ENCODE measurements at places on chromosomes 7 and 10.

GRCh38 chr10:118994321-118994720 is 35.2 kb upstream of the NANOS1 start:
- no peak for DNase-seq

- DNase-seq, result no peak
Observed at GRCh38 chr7:129831424-129832058, 121.2 kb downstream of the UBE2H start.

DNA sequence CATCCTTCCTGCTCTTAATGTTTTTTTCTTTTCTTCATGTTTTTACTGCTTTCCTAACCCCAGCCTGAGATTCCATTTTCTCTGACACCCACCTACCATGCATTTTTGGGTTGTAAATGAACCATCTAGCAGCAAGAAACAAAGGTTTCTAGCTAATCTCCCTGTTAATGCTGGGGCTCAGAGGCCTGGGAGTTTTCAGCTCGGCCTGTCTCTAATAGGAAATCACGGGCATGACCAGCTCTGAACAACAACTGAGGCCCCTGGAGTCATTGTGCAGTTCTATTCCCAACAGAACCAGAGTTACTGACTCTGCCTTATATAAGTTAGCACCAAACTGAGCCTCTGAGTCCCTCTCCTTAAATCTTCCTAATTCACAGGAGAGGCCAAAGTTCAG is 134.8 kb downstream of the CFAP58 start:
- DNase-seq, result no peak

- DNase-seq, result no peak
Observed at GRCh38 chr7:34080513-34080912, 175.2 kb downstream of the BMPER start.

GRCh38 chr10:75234683-75235374 is 928 bp downstream of the COMTD1 start:
- DNase-seq, result peak; percentile 90

DNA sequence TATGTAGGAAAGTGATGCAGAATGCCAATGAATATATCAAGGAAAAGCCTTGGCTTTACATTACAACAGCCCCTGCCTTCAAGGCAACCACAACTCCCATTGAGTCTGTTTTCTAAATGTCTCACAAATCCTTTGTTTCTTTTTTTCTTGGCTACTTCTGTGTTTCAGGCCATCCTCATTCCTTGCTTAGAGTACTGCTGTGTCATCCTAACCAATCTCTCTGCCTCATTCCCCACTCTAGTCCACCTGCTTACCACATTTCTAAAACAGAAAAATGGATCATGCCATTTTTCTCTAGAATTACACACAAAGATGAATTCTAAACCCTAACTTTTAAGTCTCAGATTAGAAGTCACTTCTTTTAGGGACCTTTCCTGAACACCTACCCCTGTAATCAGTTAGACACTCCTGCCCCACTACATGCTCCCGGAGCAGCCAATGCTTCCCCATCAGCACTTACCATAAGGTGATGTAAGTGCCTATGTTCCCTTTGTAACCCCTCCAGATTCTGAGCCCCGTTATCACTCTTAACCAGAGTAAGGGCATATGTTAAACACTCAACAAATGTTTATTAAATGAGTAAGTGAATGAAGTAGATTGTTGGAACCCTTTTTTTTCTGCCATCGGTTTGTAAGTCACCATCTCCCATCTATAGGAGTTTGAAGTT is 2.8 kb downstream of the BORCS7 start:
- DNase-seq, result no peak

DNA sequence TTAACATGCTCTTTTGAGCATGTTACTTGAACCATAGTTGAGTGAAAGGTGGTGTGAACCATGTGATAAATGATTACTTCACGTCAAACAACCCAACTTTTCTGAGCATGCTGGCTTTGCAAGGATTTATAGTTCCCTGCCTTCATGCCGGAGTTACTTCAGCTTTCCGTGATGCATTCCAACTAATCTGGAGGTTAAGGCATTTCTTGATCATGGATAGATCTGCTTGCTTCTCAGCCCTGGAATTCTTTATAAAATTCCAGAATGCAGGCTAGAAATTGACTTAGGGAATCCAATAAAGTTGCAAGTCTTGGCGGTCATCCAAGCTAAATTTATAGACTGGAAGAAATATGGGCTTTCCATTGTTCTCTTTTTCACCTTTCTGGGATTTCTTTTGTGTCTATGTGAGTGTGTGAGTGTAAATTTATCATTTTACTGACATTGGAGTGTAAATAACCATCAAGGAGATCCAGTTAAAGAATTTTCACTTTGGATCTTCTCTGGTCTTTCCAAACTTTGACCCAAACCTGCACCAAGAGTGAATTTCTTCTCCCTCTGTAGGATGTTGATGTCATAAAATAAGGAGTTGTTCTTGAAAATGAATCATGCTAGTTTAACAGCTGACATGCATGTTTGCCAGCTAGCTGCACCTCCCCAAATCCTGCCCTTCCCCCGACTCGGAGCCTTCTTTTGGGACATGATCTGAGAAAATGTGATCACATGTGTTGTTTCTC is 289.0 kb downstream of the TWIST1 start:
- DNase-seq, result no peak

- no peak for DNase-seq
Observed at GRCh38 chr10:110822035-110822711, 49.6 kb upstream of the PDCD4 start.

- DNase-seq, result peak; percentile 78
Observed at GRCh38 chr7:30164567-30164966, 29.8 kb downstream of the MTURN start.

DNA sequence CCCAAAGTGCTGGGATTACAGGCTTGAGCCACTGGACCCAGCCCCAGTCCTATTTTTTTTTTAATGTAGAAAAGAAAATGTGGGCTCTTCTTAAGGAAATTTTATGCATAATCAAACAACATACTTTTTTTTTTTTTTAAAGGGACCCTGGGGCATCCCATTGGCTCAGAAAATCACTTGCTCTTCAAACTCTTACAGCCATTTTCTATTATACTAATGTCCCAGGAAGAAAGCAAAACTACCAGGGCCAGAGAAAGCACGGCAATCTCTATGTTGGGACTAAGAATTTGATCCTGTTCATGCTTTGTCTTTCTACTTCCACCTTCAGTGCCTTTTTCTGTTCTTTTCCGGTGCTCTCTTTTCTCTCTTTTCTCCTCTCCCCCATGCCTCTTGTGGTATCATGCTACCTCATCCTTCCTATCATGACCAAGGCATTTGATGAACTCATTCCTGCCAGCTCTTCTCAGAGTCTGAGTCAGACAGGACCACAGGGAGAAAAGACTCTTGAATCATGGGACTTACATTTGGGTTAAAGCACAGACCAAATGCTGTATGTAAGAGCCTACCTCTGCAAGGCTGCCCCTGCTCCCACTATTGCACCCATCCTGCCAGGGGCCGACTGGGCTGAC is 76.4 kb upstream of the CCNY start:
- no peak for DNase-seq

DNA sequence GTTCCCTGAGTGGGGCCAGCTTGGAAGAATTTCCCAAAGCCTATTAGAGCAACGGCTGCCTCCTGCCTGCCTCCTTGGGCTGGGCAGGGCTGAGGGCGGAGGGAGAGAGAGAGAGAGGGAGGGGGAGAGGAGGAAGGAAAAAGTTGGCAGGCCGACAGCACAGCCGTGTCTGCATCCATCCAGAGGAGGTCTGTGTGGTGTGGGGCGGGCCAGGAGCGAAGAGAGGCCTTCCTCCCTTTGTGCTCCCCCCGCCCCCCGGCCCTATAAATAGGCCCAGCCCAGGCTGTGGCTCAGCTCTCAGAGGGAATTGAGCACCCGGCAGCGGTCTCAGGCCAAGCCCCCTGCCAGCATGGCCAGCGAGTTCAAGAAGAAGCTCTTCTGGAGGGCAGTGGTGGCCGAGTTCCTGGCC is at the start of gene AQP1:
AQP1 (plus strand) TSS at position 293 of the 409 bp plus-strand sequence; CDS start at position 350, 57 bp downstream.
- DNase-seq, result no peak

DNA sequence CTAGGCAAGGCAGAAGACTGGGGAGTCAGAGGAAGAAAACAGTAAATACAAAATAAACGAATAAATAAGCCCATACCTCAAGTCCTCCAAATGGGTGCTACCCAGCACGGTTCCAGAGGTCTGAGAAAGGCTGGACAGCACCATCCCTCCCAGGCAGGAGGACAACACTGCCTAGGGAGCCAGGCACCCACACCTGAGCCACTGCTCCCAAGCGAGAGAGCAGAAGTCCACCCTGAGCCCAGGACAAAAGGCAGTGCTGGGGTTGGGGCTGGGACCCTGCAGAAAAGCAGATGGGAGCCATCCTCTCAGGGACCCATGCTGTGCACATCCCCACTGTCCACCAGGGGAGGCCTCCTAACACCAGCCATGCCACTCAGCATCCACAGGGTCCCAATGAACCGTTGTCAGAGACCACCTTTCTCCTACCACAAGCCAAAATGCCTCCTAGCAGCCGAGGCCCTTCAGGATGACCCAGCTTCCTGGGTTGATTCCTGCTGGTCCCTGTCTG is 16.2 kb downstream of the GFRA1 start:
- DNase-seq, result no peak

- DNase-seq, result no peak
Observed at GRCh38 chr7:832167-832967, at the start of gene SUN1. SUN1 (plus strand) TSS chr7:832476; CDS start chr7:832525, 49 bp downstream.

- DNase-seq, result peak; percentile 10
Observed at GRCh38 chr7:43302211-43302711, 189.8 kb downstream of the HECW1 start.

- no peak for DNase-seq
Observed at GRCh38 chr10:29608476-29609301, 26.1 kb downstream of the SVIL start.

GRCh38 chr10:5615316-5615715 is 51.1 kb downstream of the ASB13 start:
- DNase-seq, result no peak

- DNase-seq, result no peak
Observed at GRCh38 chr7:39085189-39085588, 107.5 kb downstream of the POU6F2 start.

DNA sequence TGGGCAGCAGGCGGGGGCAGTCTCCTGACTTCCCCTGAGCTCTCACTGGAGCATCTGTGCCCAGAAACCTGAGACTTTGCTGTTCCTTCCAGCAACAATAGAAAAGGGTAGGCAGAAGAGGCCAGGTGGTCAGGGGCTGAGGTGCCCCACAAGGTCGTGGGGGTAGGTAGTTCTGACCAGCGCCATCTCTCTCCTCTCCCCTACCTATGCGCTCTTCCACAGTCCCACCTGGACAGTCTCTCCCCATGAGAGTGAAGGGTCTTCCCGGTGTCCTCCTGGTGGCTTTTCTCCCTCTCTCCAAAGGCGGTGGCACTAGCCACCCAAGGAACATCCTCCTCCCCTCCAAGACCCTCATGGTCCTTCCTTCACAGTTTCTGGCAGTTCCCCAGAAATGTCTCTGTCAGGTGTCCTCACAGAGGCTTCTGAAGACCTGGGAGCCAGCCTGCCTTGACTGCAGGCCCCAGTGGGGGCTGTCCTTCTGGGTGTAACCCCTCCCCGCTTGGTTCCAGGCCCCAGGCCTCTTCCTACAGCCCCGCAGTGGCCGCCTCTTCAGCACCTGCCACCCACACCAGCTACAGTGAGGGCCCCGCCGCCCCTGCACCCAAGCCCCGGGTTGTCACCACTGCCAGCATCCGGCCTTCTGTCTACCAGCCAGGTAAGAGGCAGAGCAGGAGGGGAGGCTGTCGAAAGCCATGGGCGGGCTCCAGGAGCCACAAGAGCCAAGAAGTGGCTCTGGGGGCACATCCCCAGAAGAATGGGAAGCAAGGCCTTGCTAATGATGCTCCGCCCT is 41.3 kb downstream of the LDB3 start:
- no peak for DNase-seq

DNA sequence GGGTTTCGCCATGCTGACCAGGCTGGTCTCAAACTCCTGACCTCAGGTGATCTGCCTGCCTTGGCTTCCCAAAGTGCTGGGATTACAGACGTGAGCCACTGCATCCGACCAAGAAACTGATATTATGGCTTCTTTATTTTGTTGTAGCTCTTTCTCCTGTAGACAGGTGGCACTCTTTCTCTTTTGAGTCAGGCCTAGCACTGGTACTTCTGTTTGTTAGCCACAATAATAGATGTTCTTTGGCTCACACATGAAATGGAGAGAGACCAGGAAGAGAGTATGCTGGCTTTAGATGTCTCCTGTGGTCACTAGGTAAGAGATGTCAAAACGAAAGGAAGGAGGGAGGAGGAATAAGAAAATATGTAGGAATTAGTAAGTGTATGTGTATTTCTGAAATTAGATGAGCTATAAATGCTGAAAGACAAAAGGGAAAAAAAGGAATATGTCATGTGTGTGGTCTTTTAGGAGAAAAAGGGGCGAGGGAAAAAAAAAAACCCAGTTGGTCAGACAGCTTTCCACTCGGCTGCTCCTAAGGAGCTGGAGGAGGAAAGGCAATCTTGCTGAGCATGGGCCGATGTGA is 78.7 kb downstream of the CLEC2L start:
- DNase-seq, result peak; percentile 38

DNA sequence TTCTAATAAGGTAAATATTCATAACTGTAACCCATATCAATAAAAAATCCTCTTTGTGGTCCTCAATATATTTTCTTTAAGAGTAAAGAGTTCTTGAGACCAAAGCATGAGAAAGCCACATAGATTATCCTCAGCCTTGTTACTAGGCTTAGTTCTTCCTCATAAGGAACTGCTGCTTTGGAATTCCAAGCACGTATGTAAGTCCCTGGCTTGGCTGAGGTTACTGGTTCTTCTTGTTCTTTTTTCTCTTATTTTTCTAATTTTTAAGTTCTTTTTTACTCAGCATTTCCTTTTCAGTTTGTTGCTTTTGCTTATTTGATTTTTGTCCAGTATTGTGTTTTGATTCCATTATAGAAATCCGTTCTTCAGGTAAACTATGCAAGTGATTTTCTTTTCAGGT is 127.3 kb downstream of the MARCHF5 start:
- no peak for DNase-seq

DNA sequence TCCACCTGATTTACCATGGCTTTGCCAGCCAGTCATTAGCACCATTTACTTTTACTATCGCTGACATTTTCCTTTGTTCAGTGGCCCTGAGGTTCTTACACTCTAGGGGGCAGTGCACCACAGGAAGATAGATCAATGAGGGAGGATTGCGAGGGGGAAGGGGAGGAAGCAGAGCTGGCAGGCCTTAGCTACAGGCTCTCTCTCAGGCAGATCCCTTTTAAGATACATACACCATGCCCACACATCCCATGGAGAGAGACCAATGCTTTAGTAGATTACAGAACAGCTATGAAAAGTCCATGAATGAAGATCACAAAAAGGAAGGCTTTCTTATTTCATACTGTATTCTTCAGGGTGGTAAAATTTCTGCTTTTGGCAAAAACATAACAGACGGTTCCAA is 47.4 kb downstream of the DENND11 start:
- DNase-seq, result peak; percentile 83

- peak; percentile 54 for DNase-seq
Observed at GRCh38 chr10:48976196-48976595, 36.6 kb upstream of the LRRC18 start.

- DNase-seq, result peak; percentile 3
Observed at GRCh38 chr10:91797048-91797690, 1.1 kb upstream of the TNKS2 start.

GRCh38 chr7:150937848-150938561 is 40.1 kb downstream of the KCNH2 start:
- peak; percentile 51 for DNase-seq

GRCh38 chr10:110811791-110812581 is 59.7 kb upstream of the PDCD4 start:
- DNase-seq, result no peak

All from NCI-H146 (cell line).